Omental fat pad (tissue), 4 donors: ENCODE measurements at places on chromosomes 11 and 22.

DNA sequence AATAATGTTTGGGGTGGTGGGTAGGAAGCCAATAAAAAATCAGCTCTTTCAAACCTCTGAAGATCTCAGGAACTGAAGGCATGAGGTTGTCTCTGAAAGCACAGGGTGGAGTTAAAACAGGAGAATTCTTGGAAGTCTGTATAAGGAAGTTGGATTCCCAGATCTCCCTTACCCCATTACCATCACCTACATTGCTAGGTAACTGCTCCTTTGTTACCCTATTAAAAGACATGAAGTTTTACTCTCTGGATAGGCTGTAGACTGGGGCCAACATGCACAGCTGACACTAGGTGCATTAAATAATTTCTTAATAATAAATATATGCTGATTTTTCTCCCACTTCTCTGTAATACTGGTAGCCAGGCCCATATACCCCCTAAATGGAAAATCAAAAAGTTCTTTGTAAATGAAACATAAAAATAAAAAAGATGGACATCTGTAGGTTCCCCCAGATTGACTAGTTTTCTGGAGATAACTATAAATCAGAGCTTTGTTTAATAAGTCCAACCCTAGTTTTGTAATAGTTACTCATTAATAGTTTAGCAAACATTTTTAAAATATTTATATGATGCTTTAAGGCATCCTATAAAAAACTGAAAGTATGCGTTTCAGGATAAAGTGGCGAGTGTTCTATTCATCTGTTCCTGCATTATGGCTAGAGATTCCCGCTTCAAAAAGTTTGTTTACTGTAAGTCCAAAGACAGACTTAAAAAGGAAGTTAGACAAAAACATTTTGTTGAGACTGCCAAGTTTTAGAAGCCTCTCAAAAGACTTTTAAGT lies 63.8 kb downstream of the KIF18A start:
- DNase-seq = no peak

DNA sequence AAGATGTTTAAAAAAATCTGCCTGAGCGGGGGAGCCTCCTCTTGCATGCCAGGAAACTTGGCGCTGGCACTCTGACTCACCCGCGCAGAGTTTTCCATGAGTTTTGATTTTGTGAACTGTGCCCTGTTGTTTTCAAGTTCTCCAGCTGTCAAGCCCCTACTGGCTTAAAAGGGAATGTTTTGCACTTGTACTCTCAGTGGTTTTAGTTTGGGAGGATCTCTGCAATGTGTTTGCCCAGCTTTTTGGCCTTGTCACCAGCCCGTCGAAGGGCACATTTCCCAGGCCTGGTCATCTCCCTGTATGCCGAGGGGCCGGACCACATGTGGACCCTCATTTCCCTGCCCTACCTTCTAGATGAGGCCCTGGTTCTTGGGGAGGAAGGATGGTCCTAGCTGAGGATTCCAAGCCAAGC lies 12.2 kb downstream of the MRGPRF start:
- DNase-seq = no peak

DNA sequence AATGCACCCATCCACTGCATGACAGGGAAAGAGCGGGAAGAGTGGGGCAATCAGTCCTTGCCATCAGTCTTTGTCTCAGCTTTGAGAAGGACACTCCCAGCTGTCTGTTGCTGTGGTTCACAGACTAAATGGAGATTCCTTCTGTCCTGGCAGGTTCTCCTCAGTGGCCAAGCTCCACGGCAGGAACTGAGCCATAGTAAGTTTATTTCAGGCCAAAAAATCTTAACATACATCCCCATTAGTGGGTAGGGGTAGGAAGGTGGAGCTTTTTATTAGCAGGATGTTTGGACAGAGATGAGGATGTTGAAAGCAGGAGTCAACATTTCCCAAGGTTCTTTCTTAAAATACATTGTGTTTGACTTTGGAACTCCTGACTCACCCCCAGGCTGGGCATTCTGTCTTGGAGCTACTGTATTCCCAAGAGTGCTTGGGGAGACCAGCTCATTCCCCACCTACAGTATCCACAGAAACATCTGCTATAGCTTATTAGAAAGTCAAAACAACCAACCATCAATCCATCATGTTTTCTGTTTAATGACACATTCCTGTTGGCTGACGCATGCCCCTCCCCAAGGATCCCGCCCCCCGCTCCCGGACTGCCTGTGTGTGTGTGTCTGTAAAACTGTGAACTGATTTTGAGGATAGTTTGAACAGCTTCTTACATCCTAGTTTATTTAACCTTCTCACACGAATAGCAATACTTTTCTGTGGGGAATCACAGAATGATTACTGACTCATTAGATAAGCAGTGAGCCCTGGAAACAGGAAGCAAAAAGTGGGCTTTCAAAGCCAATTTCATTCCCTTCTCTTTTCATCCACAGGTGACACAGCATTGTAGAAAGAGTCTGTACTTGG lies 109.5 kb downstream of the CCDC81 start:
- no peak for DNase-seq

DNA sequence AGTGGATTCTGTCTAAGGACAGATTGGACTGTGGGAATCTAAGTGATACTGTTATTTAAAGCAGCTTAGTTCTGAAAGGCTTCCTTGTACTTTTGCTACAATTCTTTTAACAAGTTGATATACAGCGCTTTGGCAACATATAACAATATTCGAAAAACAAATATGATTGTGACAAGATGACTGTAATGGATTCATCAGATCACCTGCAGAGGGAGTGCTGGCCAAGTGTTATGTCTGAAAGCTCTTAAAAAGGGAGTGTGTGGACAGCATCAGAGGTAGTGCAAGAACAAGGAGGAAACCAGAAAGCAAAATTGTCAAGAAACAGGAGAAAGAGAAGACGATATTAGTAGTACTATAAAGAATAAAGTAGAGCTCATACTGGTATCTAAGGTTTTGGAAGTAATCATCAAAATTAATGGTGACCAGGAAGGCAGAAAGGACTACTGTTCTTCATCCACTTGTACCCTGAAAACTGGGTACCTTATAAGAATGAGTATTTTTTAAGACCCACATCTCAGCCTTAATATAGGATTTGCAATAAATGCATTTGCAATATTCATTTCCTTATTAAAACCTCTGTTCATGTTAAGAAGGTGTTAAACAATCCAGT lies 1112.0 kb upstream of the CCDC90B start:
- no peak for DNase-seq

DNA sequence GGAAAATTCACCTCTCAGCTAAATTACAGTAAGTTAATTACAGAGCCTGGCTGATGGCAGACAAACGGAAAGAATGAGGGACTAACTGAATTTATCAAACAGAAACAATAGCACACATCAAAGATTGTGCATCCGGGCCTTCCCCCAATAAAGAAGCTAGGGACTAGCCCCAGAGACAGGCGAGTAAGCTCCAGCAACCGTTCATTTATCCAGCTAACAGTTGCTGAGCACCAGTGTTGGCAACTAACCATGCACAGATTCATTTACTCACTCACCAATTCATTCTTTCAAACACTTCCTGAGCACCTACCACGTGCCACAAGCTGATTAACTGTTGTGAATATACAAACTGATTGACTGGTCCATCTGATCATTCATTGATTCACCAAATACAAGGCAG lies 51.2 kb downstream of the SMCO4 start:
- no peak for DNase-seq

DNA sequence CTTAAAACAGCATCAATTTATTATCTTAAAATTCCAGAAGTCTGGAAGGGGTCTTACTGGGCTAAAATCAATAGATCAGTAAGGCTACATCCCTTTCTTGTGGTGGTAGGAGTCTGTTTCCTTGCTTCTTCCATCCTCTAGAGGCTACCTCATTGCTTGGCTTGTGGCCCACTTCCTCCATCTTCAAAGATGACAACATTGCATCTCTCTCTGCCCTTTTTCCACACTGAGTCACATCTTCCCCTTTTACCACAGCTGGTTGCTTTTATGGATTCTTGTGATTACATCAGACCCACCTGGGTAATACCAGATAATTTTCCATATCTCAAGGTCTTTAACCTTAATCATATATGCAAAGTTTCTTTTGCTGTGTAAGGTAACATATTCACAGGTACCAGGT lies 60.9 kb downstream of the GRIA4 start:
- no peak for DNase-seq

- no peak for DNase-seq
Observed at GRCh38 chr11:123700772-123701171, 40.7 kb downstream of the ZNF202 start.

DNA sequence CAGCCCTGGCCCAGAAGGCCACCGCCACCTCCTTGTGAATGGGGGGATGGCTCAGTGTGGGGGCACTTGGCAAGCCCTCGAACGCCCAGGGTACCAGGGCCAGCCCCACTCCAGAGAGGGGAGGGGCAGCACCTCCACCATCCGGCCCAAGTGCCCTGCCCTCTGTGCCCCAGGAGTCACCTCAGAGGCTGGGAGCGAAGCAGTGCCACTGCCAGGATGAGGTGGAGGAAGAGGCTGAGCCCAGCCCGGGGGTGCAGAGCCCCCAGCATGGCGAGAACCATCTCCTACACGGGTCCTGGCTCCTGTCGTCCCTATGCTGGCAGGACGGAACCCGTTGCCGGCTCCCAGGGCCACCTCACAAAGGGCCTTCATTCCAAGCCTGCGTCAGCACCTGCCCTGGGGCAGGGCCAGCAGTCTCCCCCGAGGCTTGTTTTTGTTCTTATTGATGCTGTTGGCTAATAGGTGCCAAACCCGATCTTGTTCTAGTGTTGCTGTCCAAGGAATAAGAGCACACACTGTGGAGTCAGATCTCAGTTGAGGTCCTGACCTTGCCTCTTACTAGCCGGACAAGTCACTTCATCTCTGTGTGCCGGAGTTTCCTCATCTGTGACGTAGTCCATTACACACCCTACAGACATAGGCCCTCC lies at the start of gene FREY1:
Gene FREY1, minus strand, starts transcription at position 307 of the 647 bp plus-strand sequence. Its CDS starts 26 bp downstream, at position 281.
- no peak for DNase-seq

- DNase-seq = no peak
Observed at GRCh38 chr11:116504541-116505297, 268.1 kb downstream of the BUD13 start.

- no peak for DNase-seq
Observed at GRCh38 chr11:58980159-58980843, 41.0 kb downstream of the GLYATL1 start.

DNA sequence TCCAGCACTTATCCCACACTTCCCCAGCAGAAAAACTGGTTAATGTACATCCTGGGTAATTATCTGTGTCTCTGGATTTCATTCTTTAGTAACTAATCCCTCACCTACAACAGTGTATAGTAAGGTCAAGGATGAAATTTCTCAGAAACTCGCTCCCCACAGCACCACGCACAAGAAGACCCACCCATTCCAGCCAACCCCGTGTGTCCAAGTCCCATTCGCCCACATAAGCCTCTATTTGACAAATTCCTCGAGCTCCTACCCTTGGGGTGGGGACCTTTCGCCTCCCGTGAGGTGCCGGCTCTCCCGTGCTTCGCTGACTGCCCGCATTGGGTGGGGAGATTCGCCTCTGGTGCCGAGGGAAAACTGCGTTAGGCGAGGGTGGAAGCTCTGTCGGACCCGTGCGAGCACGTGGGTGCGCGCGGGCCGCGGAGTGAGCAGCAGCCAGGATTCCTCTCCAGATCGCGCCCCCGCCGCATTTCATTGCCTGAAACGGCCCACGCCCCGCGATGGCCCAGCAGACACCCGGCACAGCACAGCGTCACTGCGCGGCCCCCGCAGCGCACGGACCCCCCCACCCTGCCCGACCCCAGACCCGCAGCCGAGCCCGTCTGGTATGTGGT lies 866 bp downstream of the EXPH5 start:
- no peak for DNase-seq

GRCh38 chr11:96241331-96241841 lies 101.6 kb downstream of the MAML2 start:
- no peak for DNase-seq

DNA sequence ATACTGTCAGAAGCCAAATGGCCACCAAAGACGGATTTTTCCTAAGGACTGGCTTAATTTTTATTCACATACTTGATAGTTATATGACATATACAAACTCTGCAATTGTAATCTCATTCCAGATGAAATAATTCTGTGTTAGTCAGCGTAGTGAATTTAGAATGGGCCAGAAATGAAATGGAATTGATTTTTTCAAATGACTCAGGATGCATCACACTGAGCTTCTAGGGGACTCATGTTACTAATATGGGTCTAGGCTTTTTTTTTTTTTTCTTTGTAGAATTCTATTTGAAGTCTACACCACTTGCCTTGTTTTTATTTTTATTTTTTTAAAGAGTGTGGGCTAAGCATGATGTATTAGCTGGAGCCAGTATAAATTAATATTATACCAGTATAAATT lies 62.7 kb downstream of the SPECC1L start:
- DNase-seq = no peak

- no peak for DNase-seq
Observed at GRCh38 chr11:73266646-73267020, 5.5 kb upstream of the P2RY6 start.

DNA sequence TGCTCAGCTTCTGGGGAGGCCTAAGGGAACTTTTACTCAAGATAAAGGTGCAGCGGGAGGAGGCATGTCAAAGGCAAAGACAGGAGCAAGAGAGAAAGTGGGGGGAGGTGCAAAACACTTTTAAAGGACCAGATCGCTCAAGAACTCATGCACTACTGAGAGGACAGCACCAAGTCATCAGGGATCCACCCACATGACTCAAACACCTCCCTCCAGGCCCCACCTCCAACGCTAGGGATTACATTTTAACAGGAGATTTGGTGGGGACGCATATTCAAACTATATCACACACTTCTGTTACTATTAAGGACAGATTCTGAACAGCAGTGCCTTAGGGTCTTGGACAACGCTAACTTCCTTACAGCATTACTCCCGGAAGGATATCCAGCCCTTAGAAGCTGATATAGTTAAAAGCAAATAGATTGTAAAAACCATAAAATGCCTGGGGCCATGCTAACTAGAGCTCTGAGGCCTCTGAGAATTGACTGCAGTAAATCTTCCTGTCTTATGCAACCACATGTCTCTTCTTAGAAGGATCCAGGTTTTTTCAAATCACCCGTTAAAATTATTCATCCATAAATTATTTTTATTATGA lies 16.7 kb upstream of the ZC3H12C start:
- no peak for DNase-seq

DNA sequence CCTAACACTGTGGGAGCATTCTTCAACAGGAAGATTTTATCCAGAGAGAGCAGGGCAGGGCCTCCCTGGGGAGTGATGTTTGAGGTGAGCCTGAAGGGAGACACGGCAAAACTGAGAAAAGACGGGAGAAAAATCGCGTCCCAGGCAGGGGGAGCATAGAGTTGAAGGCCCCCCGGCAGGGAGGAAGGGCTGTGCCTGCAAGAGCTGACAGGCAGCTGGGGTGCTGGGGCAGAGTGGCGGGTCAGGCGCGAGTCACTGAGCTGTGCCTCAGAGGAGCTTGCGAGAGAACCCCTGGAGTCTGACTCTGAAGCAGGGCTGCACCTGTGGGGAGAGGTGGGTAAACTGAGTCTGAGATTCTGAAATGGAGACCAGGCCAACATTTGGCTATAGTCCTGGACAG lies 14.8 kb downstream of the PKNOX2 start:
- DNase-seq = no peak
